ENCODE measurements at places on chromosomes 3 and 15. TPM values are rescaled to one million over a fixed set of nuclear protein-coding genes. Genes with fewer than 3 reads are reported as not detected.

Gene MNS1
- 3.0 TPM for total RNA-seq

Gene FAM81A
- total RNA-seq, result 10.1 TPM

Gene TTLL13
- 0.57 TPM for total RNA-seq

Gene LMAN1L
- total RNA-seq, result not detected

Gene PARP16
- 10.1 TPM for total RNA-seq
